ENCODE measurements at places on chromosomes 13 and 19. TPM values are rescaled to one million over a fixed set of nuclear protein-coding genes. Genes with fewer than 3 reads are reported as not detected.

Gene NKPD1
- 0.07 TPM for total RNA-seq

- peak; percentile 29 for DNase-seq
Observed at GRCh38 chr13:108508263-108508662, 121.1 kb upstream of the MYO16 start.

DNA sequence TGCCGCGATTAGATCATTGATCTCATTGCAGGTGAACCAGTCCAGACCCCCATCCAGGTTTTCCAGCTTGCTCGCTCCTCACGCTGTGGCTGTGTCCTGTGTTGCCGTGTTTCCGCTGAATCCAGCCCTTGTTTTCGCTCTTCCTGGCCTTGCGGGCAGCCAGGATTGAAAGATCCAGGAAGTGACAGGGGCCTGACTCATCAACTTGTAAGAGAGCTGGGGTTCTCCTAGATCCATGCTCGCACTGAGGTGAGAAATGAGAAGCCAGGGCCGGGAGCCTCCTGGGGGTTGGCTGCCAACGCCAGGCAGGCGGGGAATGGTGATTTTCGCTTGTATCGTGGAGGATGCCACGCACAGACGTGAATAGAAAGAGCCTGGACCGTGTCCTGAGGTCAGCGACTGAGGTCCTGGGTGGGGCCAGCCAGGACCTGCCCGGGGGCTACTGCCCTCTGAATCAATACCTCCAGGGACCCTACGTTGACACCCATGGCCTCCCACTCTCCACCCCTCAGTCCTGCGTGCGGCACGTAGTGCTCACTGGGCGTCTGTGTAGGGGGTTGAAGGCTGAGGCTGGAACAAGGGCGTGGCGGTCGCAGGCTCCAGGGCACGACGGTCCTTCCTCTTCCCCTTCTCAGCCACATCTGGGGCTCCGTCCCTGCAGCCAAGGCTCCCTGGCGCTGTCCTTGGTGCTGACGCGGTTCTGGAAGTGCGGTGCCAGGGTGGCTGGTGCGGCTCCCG lies 7.3 kb upstream of the PTPRH start:
- DNase-seq = peak; percentile 99

Gene IL17D
- total RNA-seq = 0.92 TPM

DNA sequence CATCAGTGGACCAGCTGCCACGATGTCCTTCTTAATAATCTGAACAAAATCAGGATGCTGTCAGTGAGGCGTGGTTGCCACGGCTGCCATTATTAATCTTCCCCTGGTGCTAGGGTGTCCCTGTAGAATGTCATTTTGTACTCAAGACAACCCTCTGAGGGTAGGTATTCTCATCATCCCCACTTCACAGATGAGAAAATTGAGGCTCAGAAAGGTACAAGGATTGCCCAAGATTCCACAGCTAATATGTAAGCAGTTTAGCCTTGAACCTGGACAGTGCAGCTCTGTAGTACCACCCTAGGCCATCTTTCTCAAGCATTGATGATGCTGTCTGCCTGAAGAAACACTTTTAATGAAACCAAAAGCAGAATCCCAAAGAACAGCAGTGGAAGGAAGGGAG lies 8.1 kb downstream of the PPP2R1A start:
- no peak for DNase-seq

GRCh38 chr19:342801-343421 lies 1.7 kb downstream of the MIER2 start:
- no peak for DNase-seq

Gene NCAN
- total RNA-seq = 0.05 TPM

Gene EFNA2
- not detected for total RNA-seq

Gene ZNF865
- 1.3 TPM for total RNA-seq

Gene SULT2A1
- not detected for total RNA-seq

Gene ZNF681
- not detected for total RNA-seq

Gene ZFR2
- total RNA-seq = not detected

- no peak for DNase-seq
Observed at GRCh38 chr19:7442423-7442822, 46.4 kb downstream of the PEX11G start.

GRCh38 chr19:10763411-10763810 lies 45.5 kb downstream of the DNM2 start:
- no peak for DNase-seq

Measured in NCI-H460 (cell line).